Stimulated activated CD4-positive, alpha-beta T cell treated with anti-CD3 and anti-CD28 coated beads, Interleukin-4, amount 100 ng/mL, for 4 hours (primary cell): ENCODE measurements at places on chromosomes 4 and X.

DNA sequence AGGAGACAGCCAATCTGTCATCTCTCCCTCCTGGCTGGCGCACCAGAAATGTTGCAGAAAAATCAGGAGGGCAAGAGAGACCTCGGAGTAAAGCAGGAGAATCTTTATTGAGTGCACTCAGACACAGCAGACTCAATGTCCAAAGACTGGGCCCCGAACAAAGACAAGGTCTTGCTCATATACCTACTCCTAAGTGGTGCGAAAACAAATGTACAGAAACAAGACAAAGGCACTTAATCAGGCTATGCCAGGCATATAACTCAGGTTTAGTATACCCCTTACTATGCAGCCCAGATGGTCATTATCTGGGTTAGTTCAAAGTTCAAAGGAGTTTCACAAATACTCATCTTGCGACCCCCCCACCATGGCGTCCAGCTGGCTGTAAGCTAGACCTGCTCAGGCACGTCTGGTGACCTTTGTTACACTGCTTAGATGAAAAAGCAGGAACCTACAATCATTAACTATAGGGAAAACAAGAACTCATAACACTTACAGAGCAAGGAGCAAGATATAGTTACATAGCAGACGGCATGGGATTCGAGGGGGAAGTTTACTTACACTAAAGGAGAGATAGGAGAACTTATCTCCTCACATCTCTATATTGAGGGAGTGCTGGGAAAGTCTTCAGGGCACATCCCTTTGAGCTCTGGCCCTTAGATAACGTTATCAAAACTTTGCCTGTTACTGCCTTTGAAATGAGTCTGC is 27.5 kb downstream of the SULT1E1 start:
- no peak for DNase-seq

DNA sequence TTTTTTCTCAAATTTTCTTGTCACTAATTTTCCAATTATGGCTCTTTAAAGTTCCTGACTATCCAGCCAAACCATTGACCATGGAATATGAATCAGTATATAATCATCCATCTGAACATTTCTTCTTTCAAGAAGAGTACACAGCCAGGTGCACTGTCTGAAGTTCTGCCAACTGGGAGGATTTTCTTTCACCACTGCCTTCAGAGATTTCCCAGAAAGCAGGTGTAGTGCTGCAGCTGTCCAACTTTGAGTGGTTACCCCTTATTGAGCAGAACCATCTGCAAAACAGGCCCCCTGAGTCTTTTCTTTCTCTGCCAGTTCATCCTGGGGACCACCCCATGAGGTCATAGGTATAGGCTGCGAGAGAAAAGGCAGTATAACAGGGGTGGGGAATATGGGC is 1213.2 kb downstream of the RAPGEF2 start:
- DNase-seq: no peak

DNA sequence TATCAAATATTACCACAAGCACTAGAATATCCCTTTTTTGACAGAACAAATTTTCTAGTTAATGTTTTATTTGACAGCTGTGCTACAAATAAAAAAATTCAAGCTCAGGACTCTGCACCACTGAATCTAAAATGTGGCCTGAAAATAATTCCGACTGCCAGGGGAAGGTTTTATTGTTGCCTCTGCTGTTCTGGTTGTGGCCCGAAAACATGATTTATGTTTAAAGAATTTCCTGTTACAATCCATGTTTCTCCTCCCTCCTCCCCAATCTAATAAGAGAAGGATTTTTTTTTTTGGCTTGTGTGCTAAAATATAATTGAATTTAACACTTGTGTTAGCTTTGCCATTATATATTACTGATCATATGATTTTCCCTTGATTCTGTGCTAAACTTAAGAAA is 227.8 kb downstream of the DCLK2 start:
- DNase-seq: no peak

- DNase-seq: no peak
Observed at GRCh38 chr4:23884261-23884660, 5.6 kb downstream of the PPARGC1A start.

GRCh38 chr4:56183344-56183959 is 203.8 kb downstream of the AASDH start:
- no peak for DNase-seq

- DNase-seq: no peak
Observed at GRCh38 chr4:85274955-85275354, 200.0 kb upstream of the ARHGAP24 start.

DNA sequence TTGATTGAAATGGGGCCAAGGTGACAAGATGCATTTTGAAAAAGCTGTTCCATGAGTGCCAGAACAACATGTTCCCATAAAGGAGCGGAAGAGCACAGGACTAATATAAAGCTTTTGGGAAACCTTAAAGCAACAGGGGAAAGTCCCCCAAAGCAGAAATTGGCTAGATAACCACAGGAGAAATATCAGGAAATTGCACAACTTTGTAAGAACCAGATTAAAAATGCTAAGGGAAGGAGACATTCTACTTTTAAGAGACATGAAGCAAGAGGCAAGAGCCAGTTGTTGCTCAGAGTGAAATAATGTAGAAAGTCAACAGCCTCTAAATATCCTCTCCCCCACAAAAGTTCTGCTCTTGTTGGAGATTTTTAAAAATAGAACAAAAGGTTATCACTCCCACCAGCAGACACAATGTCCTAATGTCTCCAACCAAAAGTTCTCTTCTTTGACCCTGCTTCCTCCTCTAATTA is 85.2 kb upstream of the LNX1 start:
- no peak for DNase-seq

GRCh38 chr4:19748519-19749479 is 502.9 kb upstream of the SLIT2 start:
- DNase-seq: no peak

DNA sequence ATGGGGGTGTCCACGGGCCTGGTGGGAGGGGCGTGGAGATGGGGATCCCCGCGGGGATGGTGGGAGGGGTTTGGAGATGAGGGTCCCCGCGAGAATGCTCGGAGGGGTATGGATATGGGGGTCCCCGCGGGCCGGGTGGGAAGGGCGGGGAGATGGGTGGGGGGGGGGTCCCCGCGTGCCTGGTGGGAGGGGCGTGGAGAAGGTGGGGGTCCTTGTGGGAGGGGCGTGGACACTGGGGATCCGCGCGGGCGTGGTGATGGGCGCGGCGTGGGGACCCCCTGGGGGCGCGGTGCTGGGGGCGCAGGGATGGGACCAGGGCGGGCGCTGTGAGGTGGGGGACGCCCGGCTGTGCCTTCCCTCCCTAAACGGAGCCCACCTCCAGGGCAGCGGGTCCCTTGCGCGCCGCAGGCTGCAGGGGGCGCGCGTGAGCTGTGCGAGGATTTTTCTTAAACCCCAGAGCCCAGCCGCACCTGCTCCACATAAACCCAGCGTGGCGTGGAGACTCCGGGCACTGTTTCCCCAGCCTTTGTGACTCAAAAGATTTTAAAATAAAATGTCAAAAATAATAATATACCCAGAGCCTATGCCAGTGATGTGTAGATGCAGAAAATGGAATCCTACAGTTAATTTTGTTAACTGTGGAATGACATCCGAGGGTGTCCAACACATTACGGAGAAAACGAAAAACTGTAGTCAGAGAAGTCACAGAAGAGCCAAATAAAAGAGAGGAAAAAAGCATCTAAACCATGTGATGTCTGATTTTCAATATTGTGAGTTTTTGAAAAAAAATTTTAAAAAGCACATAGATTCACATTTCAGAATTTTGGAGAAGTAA is 1.5 kb upstream of the ASMTL start:
- DNase-seq: peak; percentile 85

- DNase-seq: no peak
Observed at GRCh38 chr4:77014256-77014655, 61.5 kb downstream of the CCNI start.

- no peak for DNase-seq
Observed at GRCh38 chr4:17189759-17190158, 291.3 kb upstream of the LDB2 start.

- no peak for DNase-seq
Observed at GRCh38 chr4:150323406-150324325, 245.4 kb downstream of the DCLK2 start.

GRCh38 chr4:21374641-21375368 is 573.8 kb downstream of the KCNIP4 start:
- no peak for DNase-seq

DNA sequence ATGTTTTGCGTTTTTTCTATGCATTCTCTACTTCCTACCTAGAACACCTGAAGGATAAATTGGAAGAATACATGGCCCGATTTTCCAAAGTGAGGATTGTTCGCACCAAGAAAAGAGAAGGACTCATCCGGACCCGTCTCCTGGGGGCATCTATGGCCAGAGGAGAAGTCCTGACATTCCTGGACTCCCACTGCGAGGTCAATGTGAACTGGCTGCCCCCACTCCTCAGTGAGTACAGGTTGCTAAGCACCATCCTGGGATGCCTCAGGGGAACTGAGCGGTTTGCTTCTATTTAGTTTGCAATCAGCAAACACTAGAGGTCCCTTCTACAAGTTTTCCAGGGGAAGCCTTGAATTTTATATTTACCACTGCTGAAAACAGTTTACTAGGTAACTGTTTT is 359.3 kb upstream of the GALNT7 start:
- DNase-seq: no peak

DNA sequence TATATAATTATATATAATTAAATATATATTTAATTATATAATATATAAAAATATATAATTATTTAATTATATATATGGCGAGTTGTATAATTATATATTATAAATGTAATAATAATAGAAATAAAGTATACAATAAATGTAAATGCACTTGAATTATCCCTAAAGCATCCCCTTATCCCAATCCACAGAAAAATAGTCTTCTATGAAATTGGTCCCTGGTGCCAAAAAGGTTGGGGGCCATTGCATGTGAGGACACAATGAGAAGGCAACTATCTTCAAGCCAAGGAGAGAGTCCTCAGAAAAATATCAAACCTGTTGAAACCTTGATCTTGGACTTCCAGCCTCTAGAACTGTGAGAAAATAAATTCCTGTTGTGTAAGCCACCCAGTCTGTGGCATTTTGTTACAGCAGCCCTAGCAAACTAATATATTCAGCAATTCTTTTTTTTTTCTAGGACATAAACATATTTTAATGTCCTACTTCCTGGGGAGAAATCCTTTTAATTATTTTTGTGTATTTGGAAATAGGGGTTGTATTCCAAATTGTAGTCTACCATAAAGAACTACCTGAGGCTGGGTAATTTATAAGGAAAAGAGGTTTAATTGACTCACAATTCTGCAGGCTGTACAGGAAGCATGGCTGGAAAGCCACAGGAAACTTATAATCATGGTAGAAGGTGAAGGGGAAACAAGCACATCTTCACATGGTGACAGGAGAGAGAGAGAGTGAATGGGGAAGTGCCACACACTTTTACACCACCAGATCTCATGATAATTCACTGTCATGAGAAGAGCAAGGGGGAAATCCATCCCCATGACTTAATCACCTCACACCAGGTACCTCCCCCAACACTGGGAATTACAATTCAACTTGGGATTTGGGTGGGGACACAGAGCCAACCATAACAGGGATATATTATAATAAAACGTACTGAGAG is 22.9 kb upstream of the CXCL2 start:
- no peak for DNase-seq
